Stimulated activated CD8-positive, alpha-beta memory T cell treated with anti-CD3 and anti-CD28 coated beads, Interleukin-4, amount 100 ng/mL, for 1 hour (primary cell): ENCODE measurements at places on chromosomes 1 and 21.

- DNase-seq: no peak
Measured at GRCh38 chr1:84861516-84861915, 31.5 kb downstream of the LPAR3 start.

- DNase-seq: no peak
Measured at GRCh38 chr1:16276302-16277030, 39.5 kb upstream of the CPLANE2 start.

DNA sequence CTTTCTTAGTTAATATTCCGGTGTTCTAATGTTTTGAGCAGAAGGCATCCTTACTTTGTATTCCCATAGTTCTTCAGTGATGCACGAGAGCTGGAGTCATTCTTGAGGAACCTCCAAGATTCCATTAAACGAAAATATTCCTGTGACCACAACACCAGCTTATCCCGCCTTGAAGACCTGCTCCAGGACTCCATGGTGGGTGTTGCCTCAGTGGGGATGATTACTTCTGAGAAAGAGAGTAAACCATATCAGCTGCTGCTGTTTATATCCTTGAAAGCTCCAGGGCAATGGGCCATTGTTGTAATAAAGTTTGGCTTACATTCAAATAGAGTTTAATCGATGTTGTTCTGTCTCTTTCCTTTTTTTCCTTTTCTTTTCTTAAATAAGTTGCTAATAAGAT lies 93.1 kb downstream of the MACF1 start:
- DNase-seq: no peak

GRCh38 chr1:152165286-152166077 lies 6.5 kb upstream of the RPTN start:
- no peak for DNase-seq

DNA sequence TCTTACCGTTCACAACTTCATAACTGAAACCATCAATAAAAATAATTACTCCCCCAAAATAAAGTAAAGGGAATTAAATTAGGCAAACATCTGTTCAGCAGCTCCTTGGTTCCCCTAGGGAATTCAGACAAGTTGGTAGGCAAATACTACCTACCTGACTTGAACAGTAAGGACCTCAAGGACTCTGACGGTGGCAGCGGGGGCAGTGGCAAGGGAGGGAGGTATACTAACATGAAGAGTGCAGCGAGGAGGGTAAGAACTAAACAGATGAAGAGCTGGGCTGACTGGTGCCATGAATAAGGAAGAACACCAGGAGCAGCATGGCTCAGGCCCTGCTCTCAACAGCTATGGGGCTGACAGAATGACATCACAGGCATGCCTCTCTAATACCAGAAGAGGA lies 33.1 kb downstream of the MTOR start:
- no peak for DNase-seq

DNA sequence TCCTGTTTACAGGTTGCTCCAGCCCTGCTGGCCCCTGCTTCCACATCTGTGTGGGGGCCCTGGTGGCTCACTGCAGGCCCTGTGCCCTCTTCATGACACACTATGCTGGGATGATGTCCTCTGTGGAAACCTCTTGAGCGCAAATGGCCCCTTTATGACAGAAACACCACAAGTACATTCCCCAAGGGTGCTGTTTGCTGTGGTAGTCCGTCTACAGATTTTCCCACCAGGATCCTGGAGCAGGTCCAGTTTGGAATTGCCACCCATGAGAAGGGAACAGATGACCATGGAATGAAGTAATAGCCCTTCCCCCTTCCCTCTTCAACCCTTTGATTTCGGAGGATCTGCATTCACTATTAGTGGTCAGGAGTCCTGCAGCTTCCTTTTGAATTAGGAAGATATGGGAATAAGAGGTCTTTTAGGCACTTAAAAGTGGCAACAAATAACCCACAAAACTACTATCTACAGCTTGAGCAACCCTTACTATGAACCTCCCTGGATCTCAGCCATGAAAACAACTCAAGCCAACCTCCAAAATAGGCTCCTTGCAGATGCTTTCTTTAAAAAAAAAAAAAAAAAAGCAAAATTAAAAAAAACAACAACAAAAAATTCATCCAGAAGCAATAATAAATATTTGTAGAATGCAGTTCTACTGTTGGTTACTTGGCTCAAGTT lies 121.9 kb upstream of the TSPAN2 start:
- no peak for DNase-seq

GRCh38 chr1:165883056-165883455 lies 55.6 kb downstream of the UCK2 start:
- DNase-seq: no peak

DNA sequence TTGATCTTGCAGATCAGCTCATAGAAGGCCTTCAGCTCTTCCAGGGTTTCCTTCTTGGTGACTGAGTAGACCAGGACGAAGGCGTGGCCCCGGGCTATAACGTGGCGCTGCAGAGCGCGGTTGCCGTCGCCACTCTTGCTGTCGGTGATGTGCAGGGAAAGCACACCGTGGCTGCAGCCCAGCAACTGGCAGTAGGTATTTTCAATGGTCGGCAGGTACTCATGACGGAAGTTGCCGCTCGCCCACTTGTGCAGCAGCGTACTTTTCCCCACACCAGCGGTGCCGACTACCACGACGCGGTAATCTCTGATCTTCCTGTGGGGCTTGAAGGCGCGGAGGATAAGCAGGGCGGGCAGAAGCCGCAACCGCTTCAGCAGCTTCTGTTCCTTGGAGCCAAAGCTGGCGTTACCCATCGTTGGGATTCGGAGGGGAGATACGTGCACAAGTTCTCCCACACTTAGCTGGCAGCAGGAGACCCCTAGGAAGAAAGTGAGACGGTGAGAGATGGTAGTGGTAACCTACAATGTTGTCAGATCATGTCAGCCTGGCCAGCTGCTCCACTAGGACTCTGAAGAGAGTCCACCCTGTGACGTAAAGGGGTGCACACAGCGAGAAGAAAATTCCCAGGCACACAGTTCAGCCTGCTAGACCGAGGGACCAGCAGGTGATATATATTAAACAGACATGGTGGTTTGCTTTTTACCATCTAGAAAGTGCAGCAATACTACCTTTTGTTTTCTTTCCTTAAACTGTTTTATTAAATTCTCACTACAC lies 3.4 kb downstream of the DIRAS3 start:
- DNase-seq: no peak

GRCh38 chr1:6577831-6578525 lies 1.8 kb upstream of the ZBTB48 start:
- DNase-seq: no peak

- DNase-seq: no peak
Measured at GRCh38 chr1:172990598-172991215, 60.0 kb downstream of the TNFSF18 start.

GRCh38 chr1:9883585-9884449 lies 26.3 kb downstream of the CTNNBIP1 start:
- no peak for DNase-seq

DNA sequence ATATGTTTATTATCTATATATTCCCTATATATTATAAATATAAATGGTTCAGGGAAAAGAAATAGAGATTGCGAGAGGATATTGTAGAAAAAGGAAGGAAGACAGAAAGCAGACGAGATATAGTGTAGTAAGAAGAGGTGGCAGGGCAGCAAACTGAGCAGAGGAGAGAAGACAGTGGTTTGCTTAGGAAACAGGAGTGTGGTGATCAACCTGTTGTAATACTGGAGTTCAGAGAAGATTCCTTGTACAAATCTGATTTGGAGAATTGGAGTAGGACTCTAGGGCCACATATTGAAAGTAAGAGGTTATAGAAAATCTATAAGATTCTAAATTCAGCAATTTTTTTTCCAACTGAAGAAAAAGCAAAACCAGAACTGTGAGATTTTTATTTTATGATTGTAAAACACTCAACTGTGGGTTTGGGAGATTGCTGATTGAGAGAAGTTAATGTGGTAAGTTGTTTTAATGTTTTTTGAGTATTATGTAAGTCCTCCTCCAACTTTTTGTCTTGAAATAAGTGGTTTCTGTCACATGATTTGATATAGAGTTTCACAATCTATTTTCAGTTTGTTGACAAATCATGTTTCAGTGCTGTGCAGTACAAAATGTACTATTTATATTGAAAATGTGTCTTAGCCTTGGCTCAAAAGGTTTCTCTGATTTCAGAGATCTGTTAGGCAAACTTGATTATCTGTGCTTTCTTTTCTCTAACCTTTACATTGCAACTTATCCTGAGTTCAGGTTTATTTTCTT lies 9.6 kb upstream of the AMY2B start:
- DNase-seq: no peak

GRCh38 chr1:205596876-205597275 lies 34.9 kb downstream of the ELK4 start:
- DNase-seq: no peak

GRCh38 chr1:153352523-153352922 lies 3.9 kb upstream of the PGLYRP4 start:
- DNase-seq: peak; percentile 35

DNA sequence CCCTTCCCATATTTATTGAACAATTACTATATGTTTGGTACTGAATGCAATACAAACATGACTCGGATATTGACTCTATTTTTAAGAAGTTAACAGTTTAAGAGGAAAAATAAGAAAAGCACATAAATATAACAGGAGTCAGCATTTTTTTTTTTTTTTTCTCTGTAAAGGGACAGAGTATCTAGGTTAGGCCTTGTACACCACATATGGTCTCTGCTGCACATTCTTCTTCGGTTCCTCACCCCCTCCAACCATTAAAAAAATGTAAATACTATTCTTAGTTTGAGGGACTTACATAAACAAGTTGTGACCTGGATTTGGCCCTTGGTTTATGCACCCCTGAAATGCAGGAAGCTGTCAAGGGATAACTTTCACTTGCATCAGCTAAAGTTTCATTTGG lies 40.4 kb downstream of the PHC2 start:
- DNase-seq: no peak

DNA sequence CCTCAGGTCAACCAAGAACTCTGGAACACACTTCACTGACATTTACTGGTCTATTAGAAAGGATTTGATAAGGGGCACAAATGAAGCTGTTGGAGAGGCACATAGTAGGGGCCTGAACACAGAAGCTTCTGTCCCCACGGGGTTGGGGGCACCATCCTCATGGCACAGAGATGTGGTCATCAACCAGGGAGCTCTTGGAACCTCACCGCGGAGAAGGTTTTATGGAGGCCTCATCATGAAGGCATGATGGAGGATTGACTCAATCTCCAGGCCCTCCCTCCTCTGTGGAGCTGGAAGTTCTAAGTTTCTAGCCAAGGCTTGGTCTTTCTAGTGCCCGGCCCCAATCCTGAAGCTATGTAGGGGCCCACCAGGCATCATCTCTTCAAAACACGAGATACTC lies 23.6 kb downstream of the MX1 start:
- no peak for DNase-seq

DNA sequence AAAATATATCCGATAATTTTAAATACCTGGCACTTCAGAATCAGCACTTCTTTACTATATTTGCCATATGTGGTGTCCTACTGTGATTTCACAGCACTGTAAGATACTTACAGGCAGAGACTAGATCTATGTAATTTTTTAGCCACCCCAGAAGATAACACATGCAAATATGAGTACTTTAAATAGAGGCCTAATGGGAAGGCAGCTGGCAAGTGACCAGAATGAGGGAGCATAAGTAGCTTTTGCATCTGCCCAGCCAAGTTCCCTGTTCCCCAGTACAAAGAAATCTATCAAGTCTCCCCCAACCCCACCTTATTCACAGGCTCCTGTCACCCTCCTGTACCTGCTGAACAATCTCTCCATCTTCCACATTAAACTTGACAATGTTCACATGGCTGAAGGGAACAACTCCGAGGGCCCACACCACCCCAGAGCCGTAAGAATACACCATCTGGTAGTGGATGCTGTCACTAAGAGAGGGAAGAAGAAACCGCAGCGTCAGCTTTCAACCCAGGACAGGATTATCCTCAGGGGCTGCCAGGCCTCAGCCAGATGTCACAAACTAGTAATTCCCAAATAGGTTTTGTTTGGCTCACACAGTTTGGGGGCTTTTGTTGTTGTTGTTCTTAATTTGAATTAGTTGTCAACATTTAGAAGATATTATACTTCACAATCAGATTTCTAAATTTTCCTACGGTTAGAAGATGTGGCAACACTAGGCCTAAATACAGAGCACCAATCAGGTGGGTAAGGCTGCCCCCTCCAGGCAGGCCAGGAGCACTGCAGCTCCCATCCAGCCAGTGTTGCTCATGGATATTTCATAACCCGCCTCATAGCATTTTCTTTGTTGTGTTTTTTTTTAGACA lies 10.4 kb downstream of the EMC1 start:
- DNase-seq: peak; percentile 24

DNA sequence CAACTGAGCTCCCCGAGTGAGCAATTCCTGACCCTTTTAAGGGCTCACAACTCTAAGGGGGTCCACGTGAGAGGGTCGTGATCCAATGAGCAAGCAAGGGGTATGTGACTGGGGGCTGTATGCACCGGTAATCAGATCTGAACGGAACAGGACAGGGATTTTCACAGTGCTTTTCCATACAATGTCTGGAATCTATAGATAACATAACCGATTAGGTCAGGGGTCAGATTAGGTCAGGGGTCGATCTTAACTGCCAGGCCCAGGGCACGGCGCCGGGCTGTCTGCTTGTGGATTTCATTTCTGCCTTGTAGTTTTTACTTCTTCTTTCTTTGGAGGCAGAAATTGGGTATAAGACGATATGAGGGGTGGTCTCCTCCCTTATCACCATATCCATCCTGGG lies 30.7 kb upstream of the OPRD1 start:
- no peak for DNase-seq

DNA sequence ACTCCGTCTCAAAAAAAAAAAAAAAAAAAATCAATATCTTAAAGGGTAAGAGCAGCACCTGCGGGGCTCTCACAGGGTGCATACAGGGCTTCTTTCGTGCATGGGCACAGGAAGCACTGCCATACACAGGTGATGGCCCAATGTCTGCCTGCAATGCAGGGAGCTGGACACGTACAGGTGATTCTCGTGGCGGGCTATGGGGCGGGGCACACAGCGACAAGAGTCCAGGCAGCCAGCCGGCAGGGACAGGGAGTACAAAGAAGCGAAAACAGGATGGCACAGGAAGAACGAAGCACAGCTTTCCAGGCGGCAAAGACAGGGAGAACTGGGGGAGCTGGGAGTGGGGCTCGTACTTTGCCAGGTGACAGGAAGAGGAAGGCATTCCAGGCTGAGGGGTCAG lies 1.6 kb downstream of the KIF17 start:
- no peak for DNase-seq

DNA sequence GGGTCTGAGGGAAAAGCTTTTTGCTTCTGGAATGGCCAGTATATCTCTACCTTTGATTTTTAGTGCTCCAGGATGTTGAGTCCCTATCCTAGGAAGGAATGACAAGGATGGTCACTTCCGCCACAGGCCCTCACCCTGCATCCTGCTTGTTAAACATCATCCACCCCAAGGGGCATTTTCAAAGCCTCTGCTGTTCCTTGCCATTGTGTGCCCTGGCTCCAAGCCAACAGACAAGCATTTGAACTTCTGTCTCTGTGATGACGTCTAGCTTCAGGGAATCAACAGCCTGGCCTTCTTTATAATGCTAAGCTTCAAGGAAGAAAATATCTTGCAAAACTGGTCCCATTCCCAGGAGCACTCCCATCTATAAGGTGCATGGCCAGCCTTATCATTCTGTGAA lies 12.3 kb upstream of the JAM2 start:
- DNase-seq: no peak

DNA sequence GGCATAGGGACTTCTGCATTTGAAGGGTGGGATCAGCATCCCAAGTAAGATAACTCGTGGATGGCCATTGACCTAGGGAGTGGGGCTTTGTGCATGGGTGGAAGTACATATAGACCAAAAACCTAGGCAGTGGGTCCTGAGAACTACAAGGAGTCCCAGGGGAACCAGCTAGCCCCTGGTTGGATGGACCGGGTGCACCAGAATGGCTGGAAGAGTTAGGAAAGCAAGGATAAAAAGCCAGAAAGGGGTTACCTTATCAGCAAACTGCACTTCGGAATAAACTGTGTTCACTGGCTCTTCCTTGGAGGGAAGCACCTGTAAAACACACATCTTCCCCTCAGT lies 26.6 kb upstream of the SLAMF6 start:
- no peak for DNase-seq

- DNase-seq: no peak
Measured at GRCh38 chr1:207306603-207307002, 14.9 kb upstream of the CD55 start.
